ENCODE measurements at places on chromosomes 7 and 10.

DNA sequence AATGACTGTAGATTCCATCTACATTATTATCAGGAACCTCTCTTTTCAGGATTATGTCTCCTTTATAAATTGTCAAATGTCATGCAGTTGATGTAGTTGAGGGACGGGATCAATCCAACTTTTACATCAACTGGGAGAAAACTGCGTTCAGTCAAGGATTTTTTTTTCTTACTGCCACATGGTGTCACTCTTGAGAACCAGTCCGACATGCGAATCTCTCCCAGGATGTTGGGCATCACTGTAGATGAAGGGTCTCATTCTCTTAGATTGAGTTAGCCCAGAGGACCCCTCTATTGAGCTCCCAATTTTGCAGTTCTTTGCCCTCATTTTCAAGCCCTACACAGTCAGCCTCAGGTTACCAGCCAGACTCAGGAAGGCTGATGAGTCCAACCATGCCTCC is 120.3 kb upstream of the PTPRZ1 start:
- DNase-seq = no peak

- DNase-seq = peak; percentile 60
These were observed 145.2 kb upstream of the UNC5B start for GRCh38 chr10:71067098-71067740.

DNA sequence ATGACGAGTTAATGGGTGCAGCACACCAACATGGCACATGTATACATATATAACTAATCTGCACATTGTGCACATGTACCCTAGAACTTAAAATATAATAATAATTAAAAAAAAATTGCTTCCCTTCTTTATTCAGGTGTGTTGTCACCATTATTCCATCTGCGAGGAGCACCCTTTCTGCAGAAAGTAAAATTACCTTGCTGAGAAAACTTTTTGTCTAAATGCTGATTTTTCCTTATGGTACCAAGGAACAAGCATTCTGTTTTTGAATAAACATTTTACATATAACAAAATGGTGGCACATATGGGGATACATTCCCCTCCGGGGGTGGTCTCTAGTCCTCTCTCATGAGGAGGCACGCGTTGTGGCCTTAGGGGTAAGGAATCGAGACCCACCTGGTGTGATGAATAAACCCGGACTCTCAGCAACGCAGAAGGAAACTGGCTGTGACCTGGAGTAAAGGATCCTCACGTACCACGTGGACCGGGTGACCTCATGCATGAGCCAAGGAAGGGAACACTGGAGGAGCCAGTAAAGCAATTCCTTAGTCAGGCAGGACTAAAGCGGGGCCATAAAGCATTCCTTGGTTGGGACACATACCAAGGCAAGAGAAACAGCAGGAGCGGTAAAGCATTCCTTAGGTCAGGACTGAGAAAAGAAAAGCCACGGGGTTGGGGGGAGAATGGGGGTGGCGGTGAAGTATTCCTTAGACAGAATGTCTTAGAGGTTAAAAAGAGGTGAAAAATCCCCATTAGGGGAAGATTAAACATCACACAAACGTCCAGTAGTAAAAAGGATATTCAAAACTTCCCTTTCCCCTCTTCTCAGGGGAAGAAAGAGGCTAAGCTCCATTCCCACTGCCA is 20.8 kb upstream of the OPTN start:
- DNase-seq = no peak

GRCh38 chr10:3239066-3239919 is 66.7 kb upstream of the PITRM1 start:
- DNase-seq = peak; percentile 32

GRCh38 chr7:85074992-85075391 is 111.9 kb downstream of the SEMA3D start:
- DNase-seq = no peak

DNA sequence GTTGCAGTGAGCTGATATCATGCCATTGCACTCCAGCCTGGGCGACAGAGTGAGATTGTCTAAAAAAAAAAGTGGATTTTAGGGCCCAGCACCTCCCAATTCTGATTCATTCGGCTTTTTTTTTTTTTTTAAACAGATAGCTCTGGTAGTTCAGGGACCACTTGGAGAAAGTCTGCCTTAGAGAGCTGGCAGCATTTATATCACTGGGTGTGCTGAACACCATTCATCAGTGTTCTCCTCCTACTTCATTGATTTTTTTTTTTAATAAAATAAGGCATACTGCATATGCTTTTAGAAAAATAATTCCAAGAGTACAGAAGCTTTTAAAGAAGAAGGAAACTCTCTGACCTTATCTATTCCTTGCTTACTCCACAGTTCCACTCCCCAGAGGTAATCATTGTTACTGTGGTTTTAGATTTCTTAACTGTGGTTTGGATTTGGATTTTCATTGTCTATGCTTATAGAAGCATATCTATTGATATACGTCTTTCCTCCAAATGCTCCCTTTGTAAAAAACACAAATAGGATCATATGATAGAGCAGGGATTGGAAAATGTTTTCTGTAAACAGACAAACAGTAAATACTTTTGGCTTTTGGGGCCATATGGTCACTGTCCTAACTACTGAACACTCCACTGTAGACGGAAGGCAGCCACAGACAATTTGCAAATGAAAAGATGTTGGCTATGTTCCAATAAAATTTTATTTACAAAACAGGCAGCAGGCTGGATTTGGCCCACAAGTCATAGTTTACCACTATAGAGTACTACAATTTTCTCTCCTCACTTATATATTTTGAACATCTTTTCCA is 21.1 kb upstream of the SAR1A start:
- DNase-seq = no peak

DNA sequence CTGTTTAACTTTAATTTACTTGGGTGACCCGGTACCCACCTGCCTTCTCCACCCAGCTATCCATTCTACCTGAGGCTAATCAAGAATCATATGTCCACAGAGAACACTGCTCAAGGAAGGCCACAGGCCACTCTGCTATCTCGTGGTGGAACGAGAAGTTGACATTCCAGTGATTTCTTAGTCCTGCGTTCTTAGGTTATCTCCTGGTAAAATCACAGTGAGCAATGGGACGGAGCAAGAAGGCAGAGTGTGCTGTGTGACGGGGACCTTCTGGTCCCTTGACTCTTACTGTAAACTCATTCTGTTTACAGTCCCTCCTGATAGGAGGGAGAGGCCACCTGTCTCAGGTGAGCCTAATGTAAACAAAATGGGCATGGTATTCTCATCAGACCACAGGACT is 256.6 kb downstream of the TNS3 start:
- no peak for DNase-seq

DNA sequence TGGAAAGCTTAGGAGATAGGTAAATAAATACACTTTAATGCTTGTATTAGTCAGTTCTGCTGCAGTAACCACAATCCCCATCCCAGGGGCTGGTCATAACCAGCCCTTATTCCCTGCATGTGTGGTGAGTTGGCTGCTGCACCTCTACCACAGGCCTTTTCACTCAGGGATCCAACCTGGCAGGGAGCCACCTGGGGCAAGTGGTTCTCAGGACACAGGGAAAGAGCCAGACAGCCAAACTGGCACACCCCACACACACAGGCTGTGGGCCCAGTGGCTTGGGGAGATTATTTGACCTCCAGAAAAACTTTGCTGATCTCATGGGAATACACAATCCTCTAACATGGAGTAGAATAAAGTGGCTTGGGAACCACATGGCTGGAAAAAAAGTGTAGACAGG is 400.0 kb upstream of the RNF32 start:
- DNase-seq = no peak

GRCh38 chr10:104577163-104577562 is 63.9 kb upstream of the SORCS3 start:
- DNase-seq = no peak

DNA sequence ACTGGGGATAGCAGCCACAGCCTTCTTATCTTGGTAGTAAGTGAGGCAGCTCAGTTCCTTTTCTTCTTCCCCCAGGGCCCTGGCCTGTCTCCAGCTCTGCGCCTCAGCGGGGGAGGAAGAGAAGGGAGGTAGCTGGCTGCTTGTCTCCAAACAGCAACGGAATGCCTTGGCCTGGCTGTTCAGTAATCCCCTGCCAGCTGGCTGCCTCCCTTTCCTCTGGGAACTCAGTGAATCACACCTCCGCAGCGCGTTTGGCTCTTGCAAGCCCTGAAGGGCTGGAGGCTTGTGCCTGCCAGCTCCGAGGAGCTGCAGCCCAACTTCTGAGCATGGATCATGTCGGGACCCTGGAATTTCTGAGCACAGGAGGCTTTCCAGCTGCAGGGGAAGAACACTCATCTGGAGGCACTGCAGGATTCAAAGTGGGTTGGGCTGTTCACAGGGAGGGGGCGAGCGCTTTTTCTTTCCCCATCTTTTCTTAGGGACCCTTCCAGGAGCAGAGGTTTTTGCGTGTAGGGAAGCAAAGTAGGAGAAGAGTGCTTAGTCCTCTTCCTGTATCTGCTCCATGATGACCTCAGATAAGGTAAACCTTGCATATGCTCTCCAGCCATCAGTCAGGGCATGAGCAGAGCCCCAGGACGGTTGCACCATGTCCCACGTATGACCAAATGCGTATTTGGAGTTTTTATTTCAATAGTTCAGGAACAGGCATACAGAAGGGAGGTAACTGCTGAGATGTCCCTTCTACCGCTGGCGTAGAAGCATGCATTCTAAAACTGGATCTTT is 253.2 kb upstream of the INHBA start:
- peak; percentile 59 for DNase-seq

DNA sequence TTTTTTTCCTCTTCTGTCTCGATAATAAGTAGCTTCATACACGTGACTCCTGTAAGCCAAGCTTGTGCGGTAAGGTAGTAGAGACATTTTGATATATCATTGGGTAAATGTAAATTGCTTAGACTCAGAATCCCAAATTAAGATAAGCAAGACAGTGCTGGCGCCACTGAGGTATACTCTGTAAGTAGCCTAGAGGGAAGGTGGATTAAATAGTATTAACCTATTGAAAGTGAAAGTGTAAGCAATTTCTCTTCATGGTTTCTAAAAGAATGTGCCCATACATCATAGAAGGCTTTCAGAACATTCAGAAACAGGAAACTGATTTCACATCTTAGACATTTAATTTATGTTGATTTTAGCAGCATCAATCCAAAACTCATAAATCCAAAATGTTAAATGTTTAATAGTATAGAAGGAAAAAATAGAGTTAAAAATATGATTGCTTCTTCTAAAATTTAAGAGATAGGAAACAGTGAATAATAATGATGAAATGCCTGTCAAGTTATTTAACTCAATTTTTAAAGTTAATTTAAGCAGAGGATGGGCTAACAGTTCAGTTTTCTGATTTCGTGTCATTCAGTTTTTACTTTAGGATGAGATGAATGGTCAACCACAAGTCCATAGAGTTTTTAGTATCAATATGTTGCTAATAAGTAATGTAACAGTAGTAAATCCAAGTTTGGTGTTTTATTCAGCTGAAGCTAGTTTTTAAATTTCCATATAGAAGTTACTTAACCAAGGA is 36.8 kb downstream of the LRRC72 start:
- DNase-seq = peak; percentile 28

GRCh38 chr10:97584798-97585438 is 729 bp downstream of the HOGA1 start:
- DNase-seq = no peak

GRCh38 chr10:1375346-1376170 is 319.4 kb downstream of the WDR37 start:
- no peak for DNase-seq

DNA sequence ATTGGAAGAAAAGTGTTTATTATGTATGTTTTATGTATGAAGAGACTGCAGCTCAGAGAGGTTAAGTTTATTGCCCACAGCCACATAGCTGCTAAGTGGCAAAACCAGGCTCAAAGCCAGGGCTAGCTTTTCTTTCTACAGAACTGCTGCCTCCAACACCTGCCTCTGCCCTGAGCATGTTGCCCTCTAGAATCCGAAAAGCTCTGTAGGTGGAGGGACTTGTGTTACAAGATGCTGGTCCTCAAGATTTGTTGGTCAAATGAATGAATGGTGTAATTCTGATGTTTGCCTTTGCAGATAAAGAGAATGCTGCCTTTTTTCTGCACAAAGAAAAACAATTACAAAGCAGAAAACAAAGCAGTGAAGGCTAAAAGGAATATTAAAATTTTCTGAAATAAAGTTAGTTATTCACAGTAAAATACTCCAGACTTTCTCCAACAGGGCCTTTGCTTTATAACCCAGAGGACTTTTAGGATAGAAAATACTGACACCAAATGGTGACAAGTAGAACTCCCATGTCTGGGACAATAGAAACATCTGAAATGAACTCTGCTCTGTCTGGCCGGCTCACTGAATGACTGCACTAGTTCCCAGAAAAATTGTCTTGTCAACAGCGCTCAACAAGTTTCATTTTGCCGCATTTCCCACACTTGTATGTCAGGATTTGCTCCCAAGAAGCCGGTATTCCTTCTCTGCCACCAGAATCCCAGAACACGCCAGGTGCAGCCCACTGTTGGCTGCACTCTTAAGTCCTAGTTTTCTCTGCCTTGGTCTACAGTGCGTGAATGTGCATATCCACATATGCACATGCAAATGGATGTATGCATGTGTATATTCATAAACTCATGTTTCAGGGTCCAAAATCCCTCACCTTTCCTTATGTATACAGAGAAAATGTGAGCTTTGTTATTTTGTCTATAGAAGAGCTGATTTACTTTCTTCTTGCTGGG is 11.0 kb upstream of the DNTT start:
- DNase-seq = peak; percentile 57

DNA sequence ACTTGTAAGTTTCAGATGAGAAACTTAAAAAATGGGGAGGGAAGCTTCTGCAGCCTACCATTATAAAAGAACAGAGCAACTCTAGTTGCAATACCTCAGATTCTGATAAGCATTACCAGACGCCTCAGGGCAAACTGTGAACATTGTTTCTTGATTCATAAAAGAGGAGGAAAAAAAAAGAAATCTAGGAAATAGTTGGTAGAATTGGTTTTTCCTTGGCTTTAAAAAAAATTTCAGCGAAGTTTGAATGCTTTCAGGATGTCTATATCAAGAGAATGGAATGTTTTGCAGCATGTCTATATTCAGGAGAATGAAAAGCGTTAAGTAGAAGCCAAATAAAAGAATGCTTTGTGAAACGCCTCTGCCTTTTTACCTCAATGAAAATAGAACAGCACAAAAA is 17.5 kb upstream of the ANLN start:
- no peak for DNase-seq

- DNase-seq = peak; percentile 68
These were observed 90.2 kb upstream of the KLF6 start for GRCh38 chr10:3874990-3875841.
